ENCODE measurements at places on chromosomes 16 and 17.

DNA sequence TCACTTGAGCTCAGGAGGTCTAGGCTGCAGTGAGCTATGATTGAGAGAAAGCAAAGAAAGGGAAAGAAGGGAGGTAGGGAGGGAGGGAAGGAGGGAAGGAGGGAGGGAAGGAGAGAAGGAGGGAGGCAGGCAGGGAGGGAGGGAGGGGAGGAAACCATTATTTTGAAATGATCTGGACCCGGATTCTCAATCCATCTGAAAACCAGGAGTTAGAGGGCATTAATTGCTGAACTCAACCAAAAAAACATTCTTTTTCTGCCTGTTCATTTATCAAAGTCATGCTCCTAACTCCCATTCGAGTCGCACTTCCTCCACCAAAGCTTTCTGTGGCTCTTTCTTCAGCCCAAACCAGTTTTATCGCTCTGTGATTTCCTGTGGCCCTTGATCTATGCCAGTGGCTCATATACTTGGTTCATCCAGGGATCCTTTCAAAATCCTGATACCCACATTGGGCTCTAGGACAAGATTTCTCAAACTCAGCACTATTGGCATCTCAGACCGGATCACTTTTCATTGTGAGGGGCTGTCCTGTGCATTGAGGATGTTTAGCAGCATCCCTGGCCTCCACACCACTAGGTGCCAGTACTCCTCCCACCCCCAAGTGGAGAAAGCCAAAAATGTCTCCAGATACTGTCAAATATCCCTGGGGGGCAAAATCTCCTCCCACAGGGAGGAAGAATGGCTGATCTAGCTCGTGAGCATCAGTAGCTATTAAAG is 38.2 kb downstream of the CMTM4 start:
- DNase-seq, result no peak

DNA sequence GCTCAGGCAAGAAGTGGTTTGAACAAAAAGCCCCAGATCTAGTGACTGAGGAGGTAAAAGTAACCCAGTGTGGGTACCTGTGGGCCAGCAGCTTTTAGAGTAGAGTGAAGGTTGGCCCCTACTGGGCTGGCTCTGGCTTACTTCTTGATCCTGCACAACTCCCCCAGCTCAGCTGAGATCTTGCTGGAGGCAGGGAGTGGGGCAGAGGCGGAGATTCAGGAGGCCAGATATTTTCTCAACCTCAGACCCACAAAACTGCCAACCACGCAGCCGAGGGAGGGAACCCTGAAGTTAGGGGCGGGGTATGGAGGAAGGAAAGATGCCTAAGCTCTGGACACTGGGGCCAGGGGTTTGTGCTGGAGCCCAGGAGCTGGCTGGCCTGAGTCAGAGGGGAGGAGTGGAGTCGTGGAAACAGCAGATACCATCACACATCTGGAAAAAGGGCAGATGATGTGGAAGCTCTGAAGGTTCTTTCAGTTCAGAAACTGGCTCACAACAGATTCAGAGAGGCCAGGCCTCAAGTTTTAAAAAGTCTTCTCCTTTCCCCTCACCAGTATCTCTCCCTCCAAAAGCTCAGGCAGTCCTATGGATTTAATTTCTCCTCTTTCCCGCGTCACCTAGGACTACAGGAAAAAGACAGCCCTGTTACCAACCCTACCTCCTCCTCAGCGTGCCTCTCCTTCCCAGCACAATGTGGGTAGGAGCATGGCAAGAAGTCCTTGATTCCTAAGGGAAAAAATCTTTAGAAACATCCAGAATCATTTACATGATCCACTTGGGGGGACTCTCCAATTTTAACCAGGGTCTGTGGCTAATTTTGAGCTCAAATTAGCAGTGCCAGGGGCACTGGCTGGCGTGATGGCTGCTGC is 48.1 kb downstream of the MYO18A start:
- peak; percentile 87 for DNase-seq

- DNase-seq, result no peak
These were observed 37.8 kb downstream of the IKZF3 start for GRCh38 chr17:39826334-39826733.

DNA sequence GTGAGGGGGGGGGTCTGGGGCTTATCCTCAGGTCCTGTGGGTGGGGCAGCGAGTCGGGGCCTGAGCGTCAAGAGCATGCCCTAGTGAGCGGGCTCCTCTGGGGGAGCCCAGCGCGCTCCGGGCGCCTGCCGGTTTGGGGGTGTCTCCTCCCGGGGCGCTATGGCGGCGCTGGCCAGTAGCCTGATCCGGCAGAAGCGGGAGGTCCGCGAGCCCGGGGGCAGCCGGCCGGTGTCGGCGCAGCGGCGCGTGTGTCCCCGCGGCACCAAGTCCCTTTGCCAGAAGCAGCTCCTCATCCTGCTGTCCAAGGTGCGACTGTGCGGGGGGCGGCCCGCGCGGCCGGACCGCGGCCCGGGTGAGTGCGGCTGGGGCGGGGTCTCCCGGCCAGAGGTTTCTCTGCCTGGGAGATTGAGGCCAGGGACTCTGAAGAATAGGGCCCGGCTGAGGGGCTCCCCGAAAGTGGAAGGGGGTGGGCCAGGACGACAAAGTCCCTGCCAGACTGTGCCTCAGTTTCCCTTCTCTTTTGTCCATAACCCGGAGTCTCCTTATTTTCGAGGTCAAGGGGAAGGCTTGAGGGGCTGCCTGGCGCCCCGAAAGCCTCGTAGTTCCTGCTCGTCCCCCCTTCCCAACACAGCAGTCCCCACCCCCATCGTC is at the start of gene FGF11:
FGF11 (plus strand) TSS at position 51 of the 651 bp plus-strand sequence; CDS start at position 160, 109 bp downstream.
- DNase-seq, result no peak

GRCh38 chr16:20192801-20193200 is 119.1 kb upstream of the GPR139 start:
- no peak for DNase-seq

DNA sequence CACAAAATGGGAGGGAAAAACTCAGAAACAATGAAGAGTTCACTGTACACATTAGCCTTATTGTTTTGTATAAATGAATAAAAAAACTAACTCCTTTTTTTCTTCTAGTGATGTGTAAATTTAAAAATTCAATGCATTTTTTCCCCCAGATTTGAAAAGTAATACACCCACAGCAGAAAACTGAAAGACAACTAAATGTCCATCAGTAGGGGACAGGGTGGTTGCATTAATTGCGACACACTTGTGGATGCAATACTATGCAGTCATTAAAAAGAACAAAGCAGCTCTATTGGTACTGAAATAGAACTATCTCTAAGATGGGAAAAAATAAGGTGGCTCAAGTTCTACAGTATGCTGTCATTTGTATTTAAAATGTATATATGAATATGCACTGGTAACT is 13.7 kb upstream of the WIPI1 start:
- DNase-seq, result no peak

DNA sequence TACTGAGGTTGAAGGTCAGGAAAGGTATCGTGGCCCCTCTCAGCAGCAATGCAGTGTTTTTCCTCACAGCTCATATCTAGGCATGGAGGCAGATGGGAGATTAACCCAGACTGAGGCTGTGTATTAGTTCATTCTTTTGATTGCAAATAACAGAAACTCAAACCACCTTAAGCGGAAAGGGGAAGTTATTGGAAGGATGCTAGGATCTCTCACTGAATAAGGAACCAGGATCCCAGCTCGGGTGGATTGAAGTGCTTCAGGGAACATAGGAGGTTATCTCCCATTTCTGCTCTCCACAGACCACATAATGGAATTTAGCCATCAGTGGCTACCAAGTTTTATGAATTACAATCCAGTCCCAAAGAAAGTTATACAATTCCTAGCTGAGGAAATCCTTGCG is 8.2 kb downstream of the ZNF689 start:
- no peak for DNase-seq

- DNase-seq, result no peak
These were observed 2.3 kb upstream of the MVD start for GRCh38 chr16:88665148-88665547.

DNA sequence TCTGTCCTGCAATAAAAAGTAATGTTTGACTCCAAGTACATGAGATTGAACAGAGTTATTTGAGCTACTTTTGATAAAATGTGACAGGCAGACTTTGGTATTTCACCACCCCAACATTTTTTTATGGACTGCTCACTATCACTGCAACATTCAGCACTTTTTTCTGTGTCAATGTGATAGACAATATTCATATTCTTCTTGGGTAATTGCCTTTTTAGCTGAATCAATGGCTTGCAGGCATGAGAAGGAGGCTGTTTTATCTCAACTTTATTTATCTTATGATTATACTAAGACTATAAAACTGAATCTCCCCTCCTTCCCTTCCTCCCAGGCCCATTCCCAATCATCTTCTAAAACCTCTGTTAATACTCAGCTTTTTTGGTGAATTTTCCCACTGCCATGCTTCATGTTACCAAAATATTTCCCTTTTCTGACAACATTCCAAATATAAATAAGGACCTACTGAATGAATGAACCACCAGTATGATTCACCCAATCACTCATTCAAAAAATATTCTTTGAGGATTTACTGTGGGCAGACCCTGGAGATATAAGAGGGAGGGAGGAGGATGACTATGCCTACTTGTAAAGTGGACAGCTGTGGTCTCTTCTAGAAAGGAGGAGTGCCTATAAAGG is 67.6 kb downstream of the CDH13 start:
- DNase-seq, result no peak

DNA sequence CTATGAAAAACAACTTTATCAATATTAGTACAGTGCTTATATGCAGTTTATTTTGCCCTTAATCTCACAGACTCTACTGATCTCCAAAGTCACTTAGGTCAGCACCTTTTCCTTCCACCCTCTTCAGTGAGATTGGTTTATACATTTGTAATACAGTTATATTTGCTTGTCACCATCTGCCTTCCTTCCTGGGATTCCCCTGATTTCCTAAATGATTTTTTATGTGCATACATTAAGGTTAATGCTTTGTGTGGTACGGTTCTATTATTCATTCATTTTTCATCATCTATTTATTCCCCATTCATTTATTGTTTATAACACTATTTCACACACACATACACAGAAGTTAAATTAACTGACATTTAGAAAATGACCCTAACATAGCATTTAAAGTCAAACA is 419.8 kb upstream of the CDH11 start:
- DNase-seq, result no peak

DNA sequence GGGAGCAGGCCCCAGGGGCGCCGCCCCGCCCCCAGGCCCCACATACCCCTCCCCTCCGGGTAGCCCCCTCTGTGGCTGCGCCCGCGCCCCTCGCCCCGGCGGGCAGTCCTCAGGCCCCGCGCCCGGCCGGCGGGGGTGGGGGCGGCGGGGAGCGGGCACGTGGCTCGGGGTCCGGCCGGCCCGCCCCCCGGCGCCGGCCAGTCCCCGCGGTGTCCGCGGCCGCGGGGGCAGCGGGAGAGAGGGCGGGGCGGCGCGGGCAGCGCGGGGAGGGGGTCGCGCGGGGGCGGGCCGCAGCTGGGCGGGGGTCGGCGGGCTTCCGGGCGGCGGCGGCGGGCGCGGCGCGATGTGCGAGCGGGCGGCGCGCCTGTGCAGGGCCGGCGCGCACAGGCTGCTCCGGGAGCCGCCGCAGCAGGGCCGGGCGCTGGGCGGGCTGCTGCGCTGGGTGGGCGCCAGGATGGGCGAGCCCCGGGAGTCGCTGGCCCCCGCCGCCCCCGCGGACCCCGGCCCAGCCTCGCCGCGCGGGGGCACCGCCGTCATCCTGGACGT is 335 bp downstream of the NECAB2 start:
- no peak for DNase-seq

DNA sequence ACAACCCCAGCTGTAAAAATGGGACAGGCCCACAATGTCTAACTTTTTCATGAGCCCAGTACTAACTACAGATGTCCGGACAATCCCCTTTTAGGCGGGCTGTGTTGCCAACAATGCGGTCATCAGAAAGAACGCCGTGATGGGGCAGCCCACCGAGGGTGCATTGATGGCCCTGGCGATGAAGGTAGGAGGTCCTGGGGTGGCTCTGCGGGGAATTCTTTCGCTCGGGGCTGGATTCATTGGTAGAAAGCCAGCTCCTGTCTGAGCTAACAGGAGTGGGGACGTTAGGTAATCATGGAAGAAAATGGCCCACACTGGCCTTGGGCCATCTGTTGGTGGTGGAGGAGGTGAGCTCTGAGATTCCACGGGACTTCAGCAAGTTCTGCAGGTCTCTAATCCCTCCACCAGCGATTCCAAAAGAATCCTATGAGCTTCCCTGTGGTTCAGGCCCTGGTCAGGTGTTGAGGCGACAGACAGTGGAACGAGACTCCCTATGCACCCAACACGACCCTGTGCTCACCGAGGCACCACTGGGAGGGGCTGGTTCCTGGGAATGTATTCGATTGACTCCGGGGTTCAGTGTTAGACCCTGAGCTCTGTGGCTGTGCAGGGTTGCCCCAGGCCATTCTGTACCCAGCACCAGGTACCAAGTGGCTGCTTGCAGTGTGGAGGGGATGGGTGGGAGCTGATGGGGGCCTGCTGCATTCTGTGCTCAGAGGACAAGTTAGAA is 61.9 kb downstream of the MEAK7 start:
- no peak for DNase-seq

DNA sequence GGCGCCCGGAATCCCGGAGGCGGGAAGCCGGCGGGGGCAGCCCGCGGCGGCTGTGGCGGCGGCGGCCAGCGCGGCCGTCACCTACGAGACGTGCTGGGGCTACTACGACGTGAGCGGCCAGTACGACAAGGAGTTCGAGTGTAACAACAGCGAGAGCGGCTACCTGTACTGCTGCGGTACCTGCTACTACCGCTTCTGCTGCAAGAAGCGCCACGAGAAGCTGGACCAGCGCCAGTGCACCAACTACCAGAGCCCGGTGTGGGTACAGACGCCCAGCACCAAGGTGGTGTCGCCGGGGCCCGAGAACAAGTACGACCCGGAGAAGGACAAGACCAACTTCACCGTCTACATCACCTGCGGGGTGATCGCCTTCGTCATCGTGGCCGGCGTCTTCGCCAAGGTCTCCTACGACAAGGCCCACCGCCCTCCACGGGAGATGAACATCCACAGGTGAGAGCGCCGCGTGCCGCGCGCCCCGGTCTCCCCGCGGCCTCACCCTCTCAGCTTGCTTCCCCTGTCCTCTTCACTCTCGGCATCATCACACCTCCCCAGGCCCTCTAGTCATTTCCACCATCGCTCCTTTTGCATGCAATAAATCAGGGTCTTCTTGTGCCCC is 706 bp downstream of the SHISA6 start:
- no peak for DNase-seq

All from GM04504 (cell line).